Jurkat, Clone E6-1 (cell line): ENCODE measurements at places on chromosomes 6 and 20.

GRCh38 chr6:138497286-138497685 is 2.0 kb downstream of the NHSL1 start:
- no peak for DNase-seq

DNA sequence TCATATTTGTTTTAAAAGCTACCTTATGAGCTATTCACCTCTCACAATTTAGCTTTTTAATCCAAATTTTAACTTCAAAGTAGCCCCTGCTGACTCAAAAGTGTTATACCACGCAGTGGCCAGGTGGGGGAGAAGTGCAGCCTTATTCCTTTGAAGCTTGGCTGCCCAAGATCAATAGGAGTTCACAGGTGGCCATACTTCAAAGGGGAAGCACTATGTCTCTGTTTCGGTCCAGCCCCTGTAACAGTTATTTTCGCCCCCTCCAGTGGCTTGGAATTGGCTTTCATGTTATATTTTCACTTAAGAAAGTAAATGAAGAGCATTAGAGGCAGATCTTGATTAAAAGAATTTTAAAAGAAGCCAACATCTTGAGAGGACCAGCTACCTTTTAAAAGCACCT is 608.4 kb downstream of the EPHA7 start:
- peak; percentile 55 for DNase-seq

DNA sequence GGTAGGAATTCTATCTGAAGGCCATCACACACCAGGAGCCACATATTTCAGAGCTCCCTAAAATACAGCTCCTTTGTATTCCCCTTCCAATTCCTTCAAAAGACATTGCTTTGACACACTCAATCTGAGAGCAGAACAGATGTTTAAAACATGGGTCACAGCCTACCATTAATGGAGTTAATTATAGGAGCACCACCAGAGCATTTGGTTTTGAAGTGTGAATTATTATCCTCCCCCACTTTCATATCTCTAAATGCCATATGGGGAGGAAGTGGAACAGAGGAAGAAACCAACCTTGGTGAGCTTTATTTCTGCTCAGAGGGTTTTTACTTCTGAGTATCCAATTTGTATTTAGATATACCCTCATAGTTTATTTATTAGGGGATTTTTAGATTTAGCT is 50.7 kb upstream of the TNFRSF21 start:
- DNase-seq: peak; percentile 63

DNA sequence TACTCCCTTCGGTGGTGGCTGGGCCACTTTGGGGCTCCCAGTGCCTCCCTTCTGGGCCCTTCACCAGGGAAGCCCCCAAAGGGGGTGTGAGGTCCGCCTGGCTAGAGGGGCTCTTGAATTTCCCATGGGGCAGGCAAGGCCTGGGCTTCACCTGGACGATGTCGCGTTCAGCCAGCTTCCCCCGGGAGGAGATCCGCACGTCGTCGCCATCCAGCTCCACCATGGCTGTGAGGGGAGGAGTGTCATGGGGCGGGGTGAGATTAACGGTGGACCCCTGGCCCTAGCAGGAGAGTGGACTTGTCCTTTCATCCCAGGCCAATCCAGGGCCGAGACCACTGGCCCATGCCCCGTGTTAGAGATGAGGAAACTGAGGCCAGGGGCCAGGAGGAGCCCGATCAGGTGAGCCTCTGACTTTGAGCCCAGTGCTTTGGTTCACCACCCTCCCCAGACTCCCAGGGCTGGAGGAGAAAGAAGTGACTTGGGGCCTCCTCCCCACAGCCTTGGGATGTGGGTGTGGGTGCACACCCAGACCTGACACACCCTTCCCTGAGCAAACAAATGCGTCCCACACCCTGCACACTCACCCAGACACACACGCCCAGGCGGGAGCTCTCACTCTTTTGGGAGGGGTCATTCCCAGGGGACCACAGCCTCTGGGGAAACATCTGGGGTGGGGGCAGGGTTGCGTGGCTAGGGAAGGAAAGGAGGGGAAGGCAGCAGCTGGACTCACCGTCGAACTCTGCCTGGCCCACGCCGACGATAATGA is 46.1 kb downstream of the RAB44 start:
- DNase-seq: no peak

DNA sequence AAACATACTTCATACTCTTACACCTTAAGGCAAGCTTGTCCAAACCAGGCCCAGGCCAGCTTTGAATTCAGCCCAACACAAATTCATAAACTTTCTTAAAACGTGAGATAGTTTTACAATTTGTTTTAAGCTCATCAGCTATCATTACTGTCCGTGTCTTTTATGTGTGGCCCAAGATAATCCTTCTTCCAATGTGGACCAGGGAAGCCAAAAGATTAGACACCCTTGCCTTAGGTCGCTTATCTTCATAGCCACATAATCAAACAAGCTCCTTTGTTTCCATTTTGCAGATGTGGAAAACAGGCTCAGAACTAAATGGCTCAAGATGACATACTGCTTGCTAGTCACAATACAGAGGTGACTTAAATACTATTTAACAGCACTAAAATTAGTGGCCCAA is 6.0 kb downstream of the SALL4 start:
- no peak for DNase-seq

DNA sequence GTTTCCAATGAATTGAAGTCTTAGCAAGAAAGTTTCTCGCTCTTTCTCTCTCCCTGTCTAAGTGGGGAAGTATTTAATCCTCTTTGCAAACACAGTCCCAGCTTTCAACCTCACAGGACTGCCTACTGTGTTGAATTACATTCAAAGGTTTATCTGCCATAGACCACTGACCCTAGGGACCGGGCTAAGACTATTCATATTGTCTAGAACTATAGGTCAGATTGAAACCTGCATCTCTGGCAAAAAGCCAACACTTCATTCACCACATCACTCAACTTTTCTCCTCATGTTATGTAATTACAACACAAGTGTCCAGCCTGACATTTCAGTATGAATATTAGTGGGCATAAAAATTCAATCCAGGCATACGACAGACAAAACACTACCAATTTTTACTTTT is 314.7 kb upstream of the RSPO3 start:
- DNase-seq: no peak

DNA sequence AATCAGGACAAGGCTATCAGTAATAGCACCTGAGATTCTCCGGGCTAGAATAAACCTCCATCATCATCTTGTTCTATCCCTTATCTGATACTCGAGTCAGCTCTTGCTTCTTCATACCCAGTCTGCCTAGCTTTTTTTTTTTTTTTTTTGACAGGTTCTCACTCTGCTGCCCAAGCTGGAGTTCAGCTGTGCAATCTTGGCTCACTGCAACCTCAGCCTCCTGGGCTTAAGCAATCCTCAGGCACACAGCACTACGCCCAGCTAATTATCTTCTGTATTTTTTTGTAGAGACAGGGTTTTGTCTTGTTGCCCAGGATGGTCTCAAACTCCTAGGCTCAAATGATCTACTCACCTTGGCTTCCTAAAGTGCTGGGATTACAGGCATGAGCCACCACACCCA is 19.5 kb downstream of the SRSF6 start:
- no peak for DNase-seq

DNA sequence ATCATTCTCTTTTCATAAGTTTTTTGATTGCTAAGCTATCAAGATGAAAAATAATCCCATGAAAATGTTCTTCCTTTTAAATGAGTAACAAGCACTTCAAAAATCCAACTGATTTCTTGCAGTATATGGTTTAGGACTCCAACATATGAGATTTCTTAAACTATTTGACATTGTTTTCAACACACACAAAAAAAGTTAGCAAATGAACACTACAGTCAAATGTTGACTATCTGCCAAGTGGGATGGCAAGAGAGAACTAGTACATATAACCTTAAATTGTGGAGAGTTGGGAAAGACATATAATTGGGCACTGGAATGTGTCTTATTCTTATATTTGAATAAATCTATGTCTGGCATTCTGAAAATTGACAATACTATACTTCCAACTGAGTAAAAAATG is 15.6 kb downstream of the COL21A1 start:
- DNase-seq: no peak

GRCh38 chr6:160275511-160276003 is 16.9 kb upstream of the SLC22A2 start:
- no peak for DNase-seq

- DNase-seq: no peak
Measured at GRCh38 chr6:152598421-152598820, 38.7 kb downstream of the SYNE1 start.

GRCh38 chr20:20741087-20742045 is 28.9 kb upstream of the RALGAPA2 start:
- no peak for DNase-seq

- DNase-seq: no peak
Measured at GRCh38 chr6:140567466-140567865, 1193.0 kb upstream of the CITED2 start.

GRCh38 chr20:35206802-35207201 is 19.7 kb upstream of the MMP24 start:
- no peak for DNase-seq

DNA sequence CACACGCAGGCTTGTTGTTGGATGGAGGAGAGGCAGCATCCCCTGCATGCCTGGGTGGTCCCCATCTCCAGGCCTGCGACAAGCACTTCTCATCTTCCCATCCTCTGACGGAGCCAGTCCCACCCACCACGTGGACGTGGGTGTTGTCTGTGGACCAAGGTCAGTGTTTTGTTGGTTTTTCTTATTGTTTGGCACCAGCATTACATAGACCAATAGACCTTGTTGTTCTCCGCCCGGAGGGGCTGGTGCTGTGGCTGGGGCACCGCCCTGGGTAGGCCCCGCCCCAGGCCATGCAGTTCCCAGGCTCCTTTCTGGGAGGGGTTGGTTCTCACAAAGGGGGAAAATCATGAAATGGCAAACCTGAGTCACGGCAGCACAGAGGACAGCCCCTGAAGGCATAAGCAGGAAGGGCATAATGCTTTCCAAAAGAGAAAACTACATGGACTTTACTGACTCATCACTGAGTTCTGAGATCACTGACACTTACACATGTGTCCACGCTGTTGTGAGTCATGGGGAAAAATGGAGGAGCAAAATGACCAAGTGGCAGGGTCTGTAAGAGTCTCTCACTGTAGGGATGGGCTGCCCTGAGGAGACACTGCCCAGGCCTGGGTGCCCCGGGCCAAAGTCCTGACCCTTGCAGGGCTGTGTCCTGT is 90.8 kb downstream of the THBS2 start:
- no peak for DNase-seq

GRCh38 chr6:25122622-25123237 is 156.4 kb upstream of the CARMIL1 start:
- DNase-seq: no peak

DNA sequence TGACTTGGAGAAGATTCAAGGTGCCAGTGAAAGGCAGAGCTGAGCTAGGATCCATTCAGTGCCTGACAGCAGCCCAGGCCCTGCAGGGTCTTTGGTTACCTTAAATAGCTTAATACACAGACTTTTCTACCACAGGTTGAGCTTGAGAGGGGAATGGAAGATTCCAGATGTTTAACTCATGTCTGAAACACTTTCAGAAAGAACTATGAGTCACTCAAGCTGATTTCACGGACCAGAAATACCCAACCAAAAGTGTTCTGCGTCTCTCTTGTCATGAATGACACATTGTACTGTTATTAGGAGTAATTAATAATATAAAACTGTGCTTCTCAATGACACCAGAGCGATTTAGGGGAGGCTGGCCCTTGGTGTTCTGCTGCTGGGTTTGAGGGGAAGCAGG is 6.4 kb upstream of the PMEPA1 start:
- no peak for DNase-seq

- no peak for DNase-seq
Measured at GRCh38 chr6:55882718-55883569, 7.6 kb upstream of the BMP5 start.

- DNase-seq: no peak
Measured at GRCh38 chr20:20827992-20828597, 115.7 kb upstream of the RALGAPA2 start.

- DNase-seq: no peak
Measured at GRCh38 chr6:25875563-25875905, 1.5 kb upstream of the SLC17A3 start.

DNA sequence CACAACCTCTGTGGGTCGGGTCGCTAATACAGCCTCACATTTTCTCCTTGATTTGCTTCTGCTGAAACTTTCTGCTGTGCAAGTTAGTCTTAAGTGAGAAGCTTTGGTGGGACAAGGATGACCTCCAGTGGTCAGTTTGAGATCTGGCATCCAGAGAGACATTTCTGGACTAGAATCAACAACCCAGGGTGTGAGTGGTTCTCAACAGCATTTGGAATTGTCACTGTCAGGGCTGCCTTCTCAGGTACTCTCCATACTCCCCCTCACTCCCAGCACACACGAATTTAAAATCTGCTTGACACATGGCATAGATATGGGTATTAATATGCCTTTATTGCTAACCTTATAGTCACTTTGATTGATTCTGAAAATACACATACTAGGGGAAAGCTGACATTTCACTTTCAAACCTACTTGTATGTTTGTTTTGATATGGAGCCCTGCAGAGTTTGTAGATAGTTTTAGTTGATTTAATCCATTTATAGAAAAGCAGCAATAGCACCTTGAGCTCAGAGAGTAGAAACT is 13.2 kb downstream of the OTOR start:
- peak; percentile 50 for DNase-seq

DNA sequence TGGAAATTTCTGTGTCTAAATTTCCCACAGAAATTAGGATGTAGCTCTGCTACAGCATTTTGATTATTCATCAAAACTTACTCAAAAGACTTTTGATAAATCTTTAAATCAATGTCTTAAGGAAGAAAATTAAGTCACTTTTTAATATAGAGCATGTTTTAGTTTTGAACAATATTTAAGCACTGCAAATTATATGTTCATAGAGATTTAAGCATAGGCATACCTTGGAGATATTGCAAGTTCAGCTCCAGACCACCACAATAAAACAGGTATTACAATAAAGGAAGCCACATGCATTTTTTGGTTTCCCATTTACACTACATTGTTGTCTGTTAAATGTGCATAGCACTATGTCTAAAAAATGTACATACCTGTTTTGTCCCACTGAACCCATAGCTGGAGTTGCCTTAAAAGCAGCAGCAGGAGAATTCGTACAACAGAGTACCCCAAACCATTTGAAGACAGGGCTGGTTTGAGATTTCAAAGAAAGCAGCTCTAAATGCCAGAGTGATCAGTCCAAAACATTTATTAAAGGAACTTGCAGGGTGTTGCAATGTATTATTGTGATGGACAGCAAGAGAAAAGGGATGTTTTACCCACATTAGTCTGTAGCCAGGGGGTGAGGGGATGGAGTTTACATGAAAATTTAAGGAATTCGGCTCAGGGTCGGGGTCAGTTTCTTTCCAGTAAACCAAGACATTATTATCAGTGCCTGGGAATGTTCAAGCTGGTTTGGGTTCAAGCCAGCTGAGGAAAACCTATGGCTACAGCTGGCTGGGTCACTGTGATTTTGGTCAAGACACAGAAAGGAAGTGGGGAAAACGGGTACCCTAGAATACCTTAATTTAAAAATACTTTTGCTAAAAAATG is 6.3 kb upstream of the LOC128125822 start:
- no peak for DNase-seq

- DNase-seq: no peak
Measured at GRCh38 chr20:21386111-21386510, 11.2 kb downstream of the NKX2-4 start.

- no peak for DNase-seq
Measured at GRCh38 chr6:113741651-113742050, 115.5 kb upstream of the MARCKS start.

GRCh38 chr6:1619673-1620503 is 10.2 kb downstream of the FOXC1 start:
- no peak for DNase-seq

- DNase-seq: no peak
Measured at GRCh38 chr20:10313215-10313614, 94.6 kb downstream of the SNAP25 start.
